ENCODE measurements at places on chromosomes 4 and X.

DNA sequence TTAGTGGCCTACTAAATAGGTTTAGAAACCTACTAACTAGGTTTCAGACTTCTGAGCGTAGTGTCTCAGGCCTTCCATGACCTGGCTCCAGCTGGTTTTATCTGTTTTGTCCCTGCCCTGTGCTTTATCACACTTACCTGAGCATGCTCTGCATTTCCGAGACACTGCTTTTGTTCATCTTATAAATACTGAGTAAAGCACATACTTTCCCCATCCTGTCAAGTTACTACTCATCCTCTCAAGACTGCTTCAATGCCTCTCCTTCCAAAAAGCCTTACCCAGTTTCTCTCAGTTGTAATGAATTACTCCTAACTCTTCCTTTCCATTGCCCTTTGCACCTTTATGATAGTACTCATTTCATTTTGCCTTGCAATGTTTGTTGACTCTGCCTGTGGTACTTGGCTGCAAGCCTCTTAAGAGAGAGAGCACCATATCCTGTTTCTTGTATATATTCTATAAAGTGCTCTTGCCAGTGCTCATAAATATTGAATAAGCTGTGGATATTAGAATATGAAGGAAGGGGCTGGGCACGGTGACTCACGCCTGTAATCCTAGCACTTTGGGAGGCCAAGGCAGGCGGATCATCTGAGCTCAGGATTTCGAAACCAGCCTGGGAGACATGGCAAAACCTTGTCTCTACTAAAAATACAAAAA lies 34.4 kb downstream of the SLAIN2 start:
- H3K27me3 ChIP-seq: no peaks in the 10 kb centered on the region
- no peaks in the 10 kb centered on the region for H3K36me3 ChIP-seq
- H3K27ac ChIP-seq: peak overlapping the region; percentile 4
- no peak for DNase-seq
- H3K4me1 ChIP-seq: no peaks in the 10 kb centered on the region
- H3K4me3 ChIP-seq: no peak overlapping the region

DNA sequence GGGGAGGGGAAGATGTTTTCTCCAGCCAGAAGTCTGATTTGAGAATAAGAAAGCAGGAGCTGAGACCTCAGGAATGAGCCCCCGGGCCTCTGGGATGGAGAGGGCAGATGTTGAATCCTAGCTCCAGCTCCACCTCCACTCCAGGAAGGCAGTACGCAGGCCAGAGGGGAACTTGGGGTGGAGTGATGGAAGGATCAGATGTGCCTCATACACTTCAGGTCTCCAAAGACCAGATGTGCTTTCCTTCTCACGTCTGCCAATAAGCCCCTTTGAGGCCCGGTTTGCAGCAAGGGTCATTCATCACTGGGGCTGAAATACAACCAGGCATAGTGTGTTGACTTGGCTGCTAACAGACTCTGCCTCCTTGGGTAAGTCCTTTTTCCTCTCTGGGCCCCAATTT lies 28.1 kb downstream of the STARD8 start:
- DNase-seq: no peak
- H3K27ac ChIP-seq: no peak overlapping the region
- no peak overlapping the region for H3K4me3 ChIP-seq
- H3K36me3 ChIP-seq: no peaks in the 10 kb centered on the region

GRCh38 chrX:18890049-18890381 lies 93.9 kb downstream of the PHKA2 start:
- DNase-seq: no peak
- no peak overlapping the region for H3K4me3 ChIP-seq
- H3K27ac ChIP-seq: no peak overlapping the region
- H3K36me3 ChIP-seq: no peaks in the 10 kb centered on the region
- H3K4me1 ChIP-seq: peaks cover 5% of the 10 kb centered on the region

GRCh38 chr4:145195167-145195952 lies 15.0 kb upstream of the OTUD4 start:
- H3K27ac ChIP-seq: no peak overlapping the region
- no peak for DNase-seq
- no peaks in the 10 kb centered on the region for H3K27me3 ChIP-seq
- H3K4me3 ChIP-seq: no peak overlapping the region
- no peaks in the 10 kb centered on the region for H3K4me1 ChIP-seq

GRCh38 chr4:7902826-7903225 lies 36.8 kb downstream of the AFAP1 start:
- H3K4me3 ChIP-seq: no peak overlapping the region
- no peak for DNase-seq
- H3K36me3 ChIP-seq: no peaks in the 10 kb centered on the region
- peak overlapping the region; percentile 15 for H3K27ac ChIP-seq
- no peaks in the 10 kb centered on the region for H3K27me3 ChIP-seq

DNA sequence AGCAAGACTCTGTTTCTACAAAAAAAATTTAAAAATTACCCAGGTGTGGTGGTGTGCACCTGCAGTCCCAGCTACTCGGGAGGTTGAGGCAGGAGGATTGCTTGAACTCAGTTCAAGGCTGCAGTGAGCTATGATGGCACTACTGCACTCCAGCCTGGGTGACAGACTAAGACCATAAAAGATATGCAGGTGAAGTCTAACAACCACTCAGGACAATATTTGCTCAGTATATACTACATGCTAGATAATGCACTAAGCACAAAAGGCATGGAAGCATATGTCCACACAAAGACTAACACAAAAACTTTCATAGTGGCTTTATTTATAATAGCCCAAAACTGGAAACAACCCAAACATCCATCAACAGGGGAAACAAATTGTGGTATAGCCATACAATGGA lies 57.7 kb upstream of the TXK start:
- no peaks in the 10 kb centered on the region for H3K36me3 ChIP-seq
- H3K4me1 ChIP-seq: no peaks in the 10 kb centered on the region
- no peak overlapping the region for H3K4me3 ChIP-seq
- H3K27ac ChIP-seq: no peak overlapping the region
- no peak for DNase-seq

- DNase-seq: peak; percentile 56
- H3K27ac ChIP-seq: peak overlapping the region; percentile 61
- no peaks in the 10 kb centered on the region for H3K36me3 ChIP-seq
Observed at GRCh38 chrX:54921427-54922021, 900 bp downstream of the TRO start.

GRCh38 chr4:145177906-145178538 lies 2.4 kb downstream of the OTUD4 start:
- DNase-seq: no peak
- no peaks in the 10 kb centered on the region for H3K27me3 ChIP-seq
- peak overlapping the region; percentile 2 for H3K4me3 ChIP-seq
- H3K36me3 ChIP-seq: no peaks in the 10 kb centered on the region
- peaks cover 11% of the 10 kb centered on the region for H3K4me1 ChIP-seq

DNA sequence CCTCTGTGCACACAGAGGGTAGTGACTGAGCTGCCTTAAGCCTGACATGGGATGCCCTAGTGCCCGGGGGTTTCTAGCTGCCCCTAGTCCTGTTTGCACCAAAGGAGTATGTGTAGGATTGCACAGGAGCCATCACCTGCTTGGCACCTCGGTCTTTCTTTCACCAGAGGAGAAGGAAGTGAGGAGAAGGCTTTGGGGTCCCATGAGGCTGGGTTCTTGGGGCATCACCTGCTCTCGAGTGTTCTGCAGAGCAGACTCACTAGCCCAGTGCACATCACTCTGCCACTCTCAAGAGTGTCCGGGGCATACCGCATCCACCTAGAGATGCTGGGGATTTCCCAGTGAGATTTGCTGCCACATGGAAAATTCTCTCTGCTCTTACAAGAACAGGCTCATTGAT lies 40.5 kb upstream of the GPR78 start:
- H3K27ac ChIP-seq: no peak overlapping the region
- no peaks in the 10 kb centered on the region for H3K36me3 ChIP-seq
- no peak for DNase-seq
- peaks cover under 1% of the 10 kb centered on the region for H3K4me1 ChIP-seq
- H3K4me3 ChIP-seq: no peak overlapping the region

- no peaks in the 10 kb centered on the region for H3K4me1 ChIP-seq
- H3K36me3 ChIP-seq: no peaks in the 10 kb centered on the region
- peak overlapping the region; percentile 17 for H3K27ac ChIP-seq
- no peak overlapping the region for H3K4me3 ChIP-seq
- DNase-seq: no peak
- no peaks in the 10 kb centered on the region for H3K27me3 ChIP-seq
Observed at GRCh38 chr4:158826057-158826456, 57.2 kb downstream of the FNIP2 start.

- no peak for DNase-seq
- H3K27me3 ChIP-seq: peaks cover 11% of the 10 kb centered on the region
- no peaks in the 10 kb centered on the region for H3K4me1 ChIP-seq
- no peak overlapping the region for H3K4me3 ChIP-seq
Observed at GRCh38 chrX:34900691-34901090, 41.9 kb upstream of the FAM47B start.

DNA sequence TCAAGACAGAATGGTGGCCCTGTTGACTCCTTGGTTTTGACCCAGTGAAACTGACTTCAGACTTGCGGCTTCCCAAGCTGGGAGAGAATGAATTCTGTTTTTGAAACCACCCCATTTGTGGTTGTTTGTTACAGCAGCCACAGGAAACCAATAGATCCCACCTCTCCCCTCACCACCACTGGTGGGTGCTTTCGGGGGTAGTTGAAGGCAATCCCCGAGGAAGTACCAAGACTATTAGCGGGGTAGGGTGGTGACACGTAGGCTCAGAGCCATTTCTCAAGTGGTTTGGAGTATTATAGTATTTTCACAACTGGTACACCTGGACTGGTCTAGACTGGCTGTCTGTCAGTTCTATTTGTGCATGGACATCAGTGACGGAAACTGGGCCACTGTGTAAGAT lies 189.1 kb upstream of the RBPJ start:
- no peak for DNase-seq
- H3K27me3 ChIP-seq: no peaks in the 10 kb centered on the region
- no peak overlapping the region for H3K27ac ChIP-seq
- H3K4me1 ChIP-seq: no peaks in the 10 kb centered on the region
- H3K4me3 ChIP-seq: no peak overlapping the region

DNA sequence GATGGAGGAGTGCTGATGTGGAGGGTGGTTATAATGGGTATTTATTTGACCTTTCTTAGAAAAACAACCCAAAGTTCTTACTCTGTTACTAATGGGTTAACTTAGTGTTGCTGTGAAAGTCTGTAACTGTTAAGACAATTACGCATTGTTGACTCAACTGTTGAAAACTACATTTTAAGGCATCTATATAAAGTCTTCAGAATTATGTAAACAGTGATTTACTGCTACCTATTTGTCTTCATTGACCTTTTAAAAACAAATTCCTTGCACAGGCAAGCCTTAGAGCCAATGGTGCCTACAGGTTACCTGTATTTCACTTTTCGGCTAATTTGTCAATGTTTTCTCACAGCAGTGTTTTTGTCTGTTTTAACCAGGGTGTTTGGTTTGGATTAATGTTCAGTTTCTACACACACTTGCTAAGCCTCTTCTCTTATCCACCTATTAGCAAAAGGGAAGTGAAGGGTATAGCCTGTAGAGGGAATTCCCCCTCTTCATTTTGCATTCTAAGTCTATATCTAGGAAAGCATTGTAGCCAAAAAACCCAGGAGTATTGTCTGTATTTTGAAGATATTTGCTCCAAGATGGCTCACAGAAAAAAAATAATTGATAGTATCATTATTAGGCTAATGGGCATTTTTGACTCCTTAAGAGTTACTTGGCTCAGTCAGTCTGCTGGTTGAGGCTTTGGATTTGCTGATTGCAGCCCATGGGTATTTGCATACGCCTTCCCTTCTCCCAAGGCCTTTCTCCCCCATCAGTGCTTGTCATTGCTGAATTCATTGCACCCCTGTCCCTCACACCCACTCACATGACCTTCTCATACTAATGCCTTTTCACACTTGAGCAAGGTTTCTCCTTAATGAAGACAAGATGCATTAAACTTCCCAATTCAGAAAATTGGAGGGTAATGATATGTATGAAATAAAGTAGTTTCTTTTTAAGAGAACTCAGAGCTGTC lies 30.5 kb downstream of the AFF1 start:
- no peaks in the 10 kb centered on the region for H3K4me1 ChIP-seq
- DNase-seq: no peak
- H3K36me3 ChIP-seq: no peaks in the 10 kb centered on the region
- H3K27me3 ChIP-seq: no peaks in the 10 kb centered on the region
- H3K4me3 ChIP-seq: no peak overlapping the region
- no peak overlapping the region for H3K27ac ChIP-seq

DNA sequence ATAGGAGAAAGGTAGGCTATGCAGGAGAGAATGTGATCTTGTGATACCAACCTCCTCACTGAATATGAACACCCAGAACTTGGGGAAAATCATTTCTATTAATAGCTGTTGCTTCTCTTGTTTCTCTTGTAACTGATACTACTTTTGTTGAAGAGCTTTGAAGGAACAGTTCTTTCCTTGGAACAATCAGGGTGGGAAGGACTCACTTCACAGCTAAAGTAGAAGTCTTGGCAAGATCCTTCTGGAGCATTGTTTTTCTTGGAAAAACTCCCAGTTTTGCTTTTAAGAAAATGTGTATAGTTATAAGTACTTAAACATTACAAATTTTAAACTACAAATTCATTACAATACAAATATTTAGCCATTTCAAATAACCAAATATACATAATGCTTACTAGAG lies 19.1 kb upstream of the XK start:
- no peaks in the 10 kb centered on the region for H3K4me1 ChIP-seq
- no peak overlapping the region for H3K27ac ChIP-seq
- H3K36me3 ChIP-seq: no peaks in the 10 kb centered on the region
- peaks cover 38% of the 10 kb centered on the region for H3K27me3 ChIP-seq
- no peak overlapping the region for H3K4me3 ChIP-seq

DNA sequence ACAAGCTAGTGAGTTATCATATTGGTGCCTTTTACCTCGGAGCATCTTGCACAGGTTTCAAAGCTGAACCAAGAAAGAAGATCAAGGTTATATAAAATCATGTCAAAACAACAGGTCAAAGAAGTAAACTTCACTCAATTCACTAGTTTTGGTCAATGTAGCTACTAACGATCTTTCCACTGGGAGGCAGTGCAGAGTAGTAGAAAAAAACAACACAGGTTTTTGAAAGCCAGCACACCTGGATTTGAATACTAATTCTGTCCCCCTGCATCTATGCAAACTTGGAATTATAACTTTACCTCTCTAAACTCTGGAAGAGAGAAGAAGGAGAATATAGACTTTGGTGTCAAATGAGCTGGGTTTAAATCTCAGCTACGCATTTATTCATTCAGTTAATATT lies 266.1 kb downstream of the GRIA3 start:
- H3K4me3 ChIP-seq: no peak overlapping the region
- H3K4me1 ChIP-seq: no peaks in the 10 kb centered on the region
- H3K36me3 ChIP-seq: no peaks in the 10 kb centered on the region
- no peaks in the 10 kb centered on the region for H3K27me3 ChIP-seq
- DNase-seq: no peak
- H3K27ac ChIP-seq: no peak overlapping the region

GRCh38 chr4:10079256-10079655 lies 37.3 kb downstream of the WDR1 start:
- no peak overlapping the region for H3K27ac ChIP-seq
- H3K36me3 ChIP-seq: peaks cover 19% of the 10 kb centered on the region
- H3K4me3 ChIP-seq: no peak overlapping the region
- H3K27me3 ChIP-seq: no peaks in the 10 kb centered on the region
- DNase-seq: no peak

- H3K4me3 ChIP-seq: no peak overlapping the region
- H3K36me3 ChIP-seq: no peaks in the 10 kb centered on the region
- DNase-seq: no peak
- peaks cover 3% of the 10 kb centered on the region for H3K27me3 ChIP-seq
- no peak overlapping the region for H3K27ac ChIP-seq
Observed at GRCh38 chrX:104255465-104255864, 732 bp upstream of the ESX1 start.
